Lung (tissue), 17 donors: ENCODE measurements at places on chromosomes 1 and 21. TPM values are rescaled to one million over a fixed set of nuclear protein-coding genes. Genes with fewer than 3 reads are reported as not detected.

PCSK9 gene
- 47.2 TPM for total RNA-seq

PLA2G2D gene
- 0.57 TPM for total RNA-seq

DNA sequence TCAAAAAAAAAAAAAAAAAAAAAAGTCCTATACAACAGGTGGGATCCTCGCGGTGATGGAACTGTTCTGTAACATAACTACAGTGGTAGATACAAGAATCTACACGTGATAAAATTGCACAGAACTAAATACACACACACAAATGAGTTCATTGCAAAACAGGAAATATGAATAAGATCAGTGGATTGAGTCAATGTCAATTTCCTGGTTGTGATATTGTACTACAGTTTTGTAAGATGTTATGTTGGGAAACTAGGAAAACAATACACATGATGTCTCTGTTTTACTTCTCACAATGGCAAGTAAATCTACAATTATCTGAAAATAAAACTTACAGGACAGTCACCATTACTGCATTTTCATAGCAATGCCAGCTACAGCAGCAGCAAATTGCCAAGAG, 59.8 kb downstream of the ITGB3BP start:
- DNase-seq, result no peak

GRCh38 chr1:39898648-39899603, 2.8 kb downstream of the MYCL start:
- peak; percentile 84 for DNase-seq

KRTAP19-6 gene
- not detected for total RNA-seq

GRCh38 chr1:19021845-19022244, 65.4 kb upstream of the IFFO2 start:
- DNase-seq, result no peak

DNA sequence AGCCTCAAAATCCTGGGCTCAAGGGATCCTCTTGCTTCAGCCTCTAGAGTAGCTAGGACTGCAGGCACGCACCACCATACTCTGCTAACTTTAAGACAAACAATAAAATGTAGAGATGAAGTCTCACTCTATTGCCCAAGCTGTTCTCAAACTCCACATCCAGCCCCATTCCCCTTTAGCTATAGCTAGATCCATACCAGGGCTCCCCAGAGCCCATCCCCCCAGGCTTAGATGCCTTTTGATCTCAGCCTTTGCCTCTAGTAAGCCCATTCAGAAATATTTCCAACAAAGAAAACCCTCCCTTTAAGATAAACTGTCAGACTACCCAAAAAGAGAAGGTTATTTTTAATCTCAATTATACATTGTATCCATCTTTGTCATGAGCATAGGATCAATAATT, 325.4 kb downstream of the CHRM3 start:
- DNase-seq, result no peak

IGSF3 gene
- 16.7 TPM for total RNA-seq
